ENCODE measurements at places on chromosomes 1 and 21.
A peak's percentile ranks its signal among the peaks of the same experiment; 100 is the strongest.

DNA sequence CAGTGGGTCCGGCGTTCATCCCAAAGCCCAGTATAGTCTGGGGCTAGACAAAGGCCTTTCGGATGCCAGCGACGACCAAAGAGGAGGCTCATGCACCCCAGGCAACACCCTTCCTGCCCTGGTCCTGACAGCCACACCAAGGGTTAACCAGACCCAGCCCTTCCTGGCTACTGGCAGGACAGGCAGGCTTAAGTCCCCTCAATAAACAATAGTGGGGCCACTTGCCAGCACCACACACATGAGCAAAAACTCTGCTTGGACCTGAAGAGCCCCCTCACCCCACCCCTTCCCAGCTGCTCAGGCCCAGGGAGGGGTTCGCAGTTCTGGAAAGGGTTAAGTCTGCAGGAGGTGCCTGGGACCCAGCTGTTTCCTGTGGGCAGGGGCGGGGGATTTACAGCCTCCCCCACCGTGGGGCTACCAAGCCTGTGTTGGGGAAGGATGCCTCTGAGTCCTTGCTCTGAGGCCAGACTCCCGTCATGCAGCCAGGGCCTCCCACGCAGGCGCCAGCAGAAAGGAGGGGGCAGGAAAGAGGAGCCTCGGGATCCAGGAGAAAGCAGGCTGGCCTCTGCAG lies 18.2 kb downstream of the PHLDA3 start:
- peak; percentile 85 for DNase-seq

GRCh38 chr1:217892750-217893149 lies 261.6 kb downstream of the SPATA17 start:
- no peak for DNase-seq

GRCh38 chr1:60041783-60042182 lies 31.8 kb downstream of the C1orf87 start:
- no peak for DNase-seq

DNA sequence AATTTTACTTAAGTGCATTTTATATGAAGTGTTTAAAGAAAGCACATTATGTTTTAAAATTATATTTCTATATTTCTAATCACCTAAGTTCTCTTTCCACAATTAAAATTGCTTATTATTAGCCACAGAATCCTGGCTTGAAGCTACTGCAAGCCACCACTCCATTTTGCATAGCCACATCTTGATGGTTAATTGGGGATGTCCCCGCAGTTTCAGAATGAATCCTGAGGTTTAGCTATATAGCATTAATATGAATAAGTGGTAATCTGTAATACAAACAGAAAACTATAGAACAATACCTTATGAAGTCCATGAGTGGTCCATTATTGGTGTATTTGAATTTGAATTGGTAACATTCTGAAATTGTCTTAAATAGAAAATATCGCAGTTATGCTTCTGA lies 11.6 kb upstream of the GOLPH3L start:
- DNase-seq, result no peak

DNA sequence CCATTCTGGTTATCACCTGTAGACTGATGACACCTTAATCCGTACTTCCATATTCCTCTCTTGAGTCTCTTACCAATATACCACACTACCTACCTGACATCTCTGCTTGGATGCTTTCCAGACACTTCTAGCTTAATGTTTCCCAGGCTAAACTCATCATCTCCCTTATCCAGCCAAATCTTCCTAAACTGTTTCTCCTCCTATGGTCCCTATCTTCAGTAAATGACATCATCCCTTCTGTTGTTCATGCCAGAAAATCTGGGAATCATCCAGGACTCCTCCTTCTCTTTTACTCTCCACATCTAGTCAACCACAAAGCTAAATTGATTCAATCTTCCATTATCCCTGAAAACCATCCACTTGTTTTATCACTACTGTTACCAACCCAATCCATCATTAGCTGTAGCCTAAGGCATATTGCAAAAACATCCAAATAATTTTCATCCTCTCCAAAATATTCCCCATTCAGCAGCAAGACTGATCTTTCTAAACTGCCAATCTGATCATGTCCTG lies 464.1 kb upstream of the BEND5 start:
- DNase-seq, result no peak

DNA sequence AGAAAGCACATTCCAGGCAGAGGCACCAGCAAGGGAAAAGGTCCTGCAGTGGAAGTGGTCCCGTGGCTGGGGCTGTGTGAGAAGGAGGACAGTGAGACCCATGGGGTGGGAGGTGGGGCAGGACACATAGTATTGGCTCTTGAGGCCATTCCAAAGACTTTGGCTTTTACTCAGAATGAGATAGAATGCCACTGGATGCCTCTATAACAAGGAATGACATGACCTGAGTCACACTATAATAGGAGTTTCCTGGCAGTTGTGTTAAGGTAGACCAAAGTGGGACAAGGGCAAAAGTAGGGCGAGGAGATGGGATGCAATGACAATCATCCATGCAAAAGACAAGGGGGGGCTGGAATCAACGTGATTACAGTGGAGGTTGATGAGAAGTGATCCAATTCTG lies 24.7 kb upstream of the LAMC2 start:
- DNase-seq, result no peak

DNA sequence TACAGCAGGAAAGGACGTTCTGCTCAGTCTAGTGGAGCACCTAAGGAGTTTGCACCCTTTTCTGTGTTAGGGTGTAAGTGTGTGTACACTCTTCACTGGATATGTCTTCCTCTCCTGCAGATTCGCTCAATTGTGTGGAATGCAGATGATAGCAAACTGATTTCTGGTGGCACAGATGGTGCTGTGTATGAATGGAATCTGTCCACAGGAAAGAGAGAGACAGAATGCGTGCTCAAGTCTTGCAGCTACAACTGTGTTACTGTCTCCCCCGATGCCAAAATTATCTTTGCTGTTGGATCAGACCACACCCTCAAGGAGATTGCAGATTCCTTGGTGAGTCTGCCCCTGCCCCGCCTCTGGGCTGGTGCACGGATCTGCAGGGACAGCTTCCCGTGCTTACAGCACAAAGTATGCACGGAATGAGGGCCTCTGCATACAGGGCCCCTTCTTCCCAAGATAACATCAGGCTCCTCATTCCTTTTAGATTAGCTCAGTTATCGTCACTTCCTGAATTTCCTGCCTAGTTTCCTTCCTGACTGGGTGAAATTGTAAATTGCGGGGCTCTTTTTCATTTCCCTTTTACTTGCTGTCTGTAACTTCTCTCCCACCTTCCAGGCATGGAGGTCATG lies 34.6 kb downstream of the CFAP57 start:
- peak; percentile 61 for DNase-seq

Data from right forelimb (tissue), 1 donor.